Pulmonary artery endothelial cell (primary cell): ENCODE measurements at places on chromosomes 6 and 20.

DNA sequence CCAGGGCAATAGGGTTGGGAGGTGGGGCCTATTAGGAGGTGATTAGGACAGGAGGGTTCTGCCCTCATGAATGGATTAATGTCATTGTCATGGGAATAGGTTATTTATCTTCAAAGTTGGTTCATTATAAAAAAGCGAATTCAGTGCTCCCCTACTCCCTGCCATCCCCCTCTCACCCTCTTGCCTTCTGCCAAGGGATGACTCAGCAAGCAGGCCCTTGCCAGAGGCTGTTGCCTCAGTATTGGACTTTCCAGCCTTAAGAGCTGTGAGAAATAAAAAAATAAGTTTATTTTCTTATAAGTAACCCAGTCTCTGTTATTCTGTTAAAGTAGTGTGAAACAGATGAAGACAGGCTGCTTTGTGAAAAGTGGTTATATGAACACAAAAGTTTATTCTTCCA, 381.1 kb upstream of the ZFP64 start:
- DNase-seq: no peak

- DNase-seq: no peak
These were observed 346.8 kb upstream of the CNR1 start for GRCh38 chr6:88512951-88513350.

DNA sequence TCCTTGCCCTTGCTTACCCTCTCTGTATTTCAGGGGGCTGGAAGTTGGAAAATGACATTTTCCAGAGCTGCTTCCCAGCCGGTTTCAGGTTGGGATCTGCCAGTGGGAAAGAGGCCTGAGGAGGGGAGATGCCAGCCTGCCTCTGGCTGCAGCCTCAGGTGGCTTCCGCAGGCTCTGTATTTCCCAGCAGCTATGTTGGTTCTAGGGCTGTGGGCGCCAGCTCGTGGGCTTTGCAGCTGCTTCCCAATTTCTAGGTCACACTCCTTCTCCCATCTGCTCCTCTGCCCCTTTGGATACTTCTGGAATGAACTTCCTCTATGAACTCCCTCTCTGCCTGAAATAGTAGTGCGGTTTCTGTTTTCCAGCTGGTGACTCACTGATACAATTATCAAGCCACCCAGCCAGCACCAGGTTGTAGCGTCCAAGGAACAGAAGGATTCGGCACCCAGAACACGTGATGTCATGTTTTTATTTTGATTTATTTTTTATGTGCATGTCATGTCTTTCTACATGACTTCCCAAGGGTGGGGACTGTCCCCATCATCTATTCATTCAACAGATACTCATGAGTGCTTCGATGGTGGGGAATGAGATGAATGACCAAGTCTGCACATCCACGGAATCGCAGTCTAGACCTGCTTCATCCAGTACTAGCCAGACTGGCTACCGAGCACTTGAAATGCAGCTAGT, 38.0 kb downstream of the TGM2 start:
- DNase-seq: no peak

GRCh38 chr6:6039946-6040509, 33.3 kb upstream of the NRN1 start:
- DNase-seq: no peak

DNA sequence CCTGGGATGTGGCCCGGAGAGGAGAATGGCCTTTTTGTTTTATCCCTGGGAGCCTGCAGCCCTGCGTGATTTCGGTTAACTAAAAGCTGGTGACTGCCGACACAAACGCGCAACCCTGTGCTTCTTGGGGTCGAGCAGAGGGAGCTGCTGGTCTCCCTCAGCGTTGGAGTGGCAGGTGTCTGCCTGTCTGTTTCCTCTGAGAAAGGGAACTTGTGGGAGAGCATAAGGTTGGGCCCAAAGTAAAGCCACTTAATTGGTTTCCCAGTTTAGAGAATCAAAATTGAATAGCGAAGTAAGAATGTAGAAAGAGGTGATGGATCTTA, 500 bp downstream of the LTV1 start:
- no peak for DNase-seq

- no peak for DNase-seq
These were observed 64.0 kb upstream of the APCDD1L start for GRCh38 chr20:58579069-58579818.

DNA sequence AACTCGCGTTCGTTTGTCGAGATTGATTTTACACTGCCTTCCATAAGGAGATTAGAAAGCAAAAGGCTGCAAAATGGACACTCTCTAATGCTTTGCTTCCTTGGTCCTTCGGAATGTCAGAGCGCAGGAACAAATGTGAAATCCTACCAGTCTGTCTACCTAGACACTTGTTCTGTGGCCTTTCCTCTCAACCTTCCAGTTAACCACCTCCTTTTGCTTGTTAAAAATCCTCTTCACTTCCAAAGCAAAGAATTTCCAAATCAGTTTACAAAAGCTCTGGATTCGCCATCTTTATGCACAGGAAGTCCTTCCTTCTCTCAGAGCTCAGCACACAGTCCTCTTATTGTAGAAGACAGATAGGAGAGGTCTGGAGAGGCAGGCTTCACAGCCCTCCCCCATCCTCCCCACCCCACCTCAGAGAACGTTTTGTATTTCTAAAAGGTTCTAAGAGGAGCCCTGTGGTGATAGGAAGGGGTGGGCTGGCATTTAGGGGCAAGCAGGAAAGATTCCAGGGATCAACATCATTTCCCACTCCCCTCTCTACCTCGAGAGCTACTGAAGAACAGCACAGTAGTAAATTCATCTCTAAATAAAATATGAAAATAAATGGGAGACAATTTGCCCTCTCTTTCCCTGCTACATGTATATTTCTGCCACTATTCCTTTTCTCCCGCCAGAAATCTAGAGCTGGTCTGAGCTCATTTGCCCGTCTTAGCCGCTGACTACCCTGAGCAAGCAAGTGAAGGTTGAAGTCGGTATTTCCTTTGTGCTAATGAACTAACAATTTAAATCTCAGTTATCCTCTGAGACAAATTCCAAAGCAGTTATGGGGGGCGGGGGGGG, 18.9 kb downstream of the TFAP2A start:
- DNase-seq: no peak

- DNase-seq: no peak
These were observed 69.0 kb upstream of the CNKSR3 start for GRCh38 chr6:154579485-154579884.

- DNase-seq: no peak
These were observed 79.1 kb downstream of the EYA2 start for GRCh38 chr20:46973766-46974165.

GRCh38 chr6:35439308-35439707, 12.8 kb upstream of the FANCE start:
- no peak for DNase-seq

DNA sequence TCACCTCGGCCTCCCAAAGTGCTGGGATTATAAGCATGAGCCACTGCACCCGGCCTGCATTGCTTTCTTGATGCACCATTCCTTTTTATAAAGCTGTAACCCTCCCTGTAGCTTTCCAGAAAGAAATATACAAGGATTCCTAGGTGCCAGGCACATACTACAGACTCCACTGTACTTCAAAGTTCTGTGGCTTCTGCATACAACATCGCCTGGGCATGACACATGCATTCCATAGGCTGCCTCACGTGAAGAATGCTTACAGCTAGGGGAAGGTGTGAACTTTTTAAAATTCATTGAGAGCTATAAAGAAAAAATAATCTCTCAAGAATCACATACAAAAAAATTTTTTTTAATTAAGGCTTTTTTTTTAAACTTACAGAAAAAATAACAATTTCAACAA, 50.2 kb downstream of the TRAM2 start:
- DNase-seq: no peak

- DNase-seq: no peak
These were observed 15.4 kb downstream of the RAMACL start for GRCh38 chr6:166570929-166571713.

- DNase-seq: no peak
These were observed 95.4 kb upstream of the TENT5A start for GRCh38 chr6:81847866-81848265.

DNA sequence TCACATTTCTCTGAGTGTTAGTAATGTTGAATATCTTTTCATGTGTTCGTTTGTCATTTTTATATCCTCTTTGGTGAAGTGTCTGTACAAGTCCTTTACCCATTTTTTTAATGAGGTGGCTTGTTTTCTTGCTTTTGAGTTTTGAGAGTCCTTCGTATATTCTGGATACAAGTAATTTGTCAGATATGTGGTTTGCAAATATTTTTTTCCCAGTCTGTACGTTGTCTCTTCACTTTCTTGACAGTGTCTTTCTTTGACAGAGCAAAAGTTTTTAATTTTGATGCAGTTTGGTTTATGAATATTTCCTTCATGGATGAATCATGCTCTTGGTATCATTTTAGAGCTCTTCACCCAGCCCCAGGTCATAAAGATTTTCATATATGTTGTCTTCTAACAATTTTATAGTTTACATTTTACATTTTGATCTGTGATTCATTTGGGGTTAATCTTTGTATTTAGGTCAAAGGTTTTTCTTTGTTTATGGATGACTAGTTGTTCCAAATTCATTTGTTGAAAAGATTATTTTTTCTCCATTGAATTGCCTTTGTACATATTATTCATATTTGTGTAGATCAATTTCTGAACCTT, 152.5 kb downstream of the MRPL14 start:
- DNase-seq: no peak

- no peak for DNase-seq
These were observed 38.3 kb downstream of the SIRPA start for GRCh38 chr20:1933465-1933870.

GRCh38 chr20:9185511-9185910, 116.6 kb downstream of the PLCB4 start:
- DNase-seq: no peak

- no peak for DNase-seq
These were observed 22.9 kb downstream of the SERPINB6 start for GRCh38 chr6:2948228-2949025.

DNA sequence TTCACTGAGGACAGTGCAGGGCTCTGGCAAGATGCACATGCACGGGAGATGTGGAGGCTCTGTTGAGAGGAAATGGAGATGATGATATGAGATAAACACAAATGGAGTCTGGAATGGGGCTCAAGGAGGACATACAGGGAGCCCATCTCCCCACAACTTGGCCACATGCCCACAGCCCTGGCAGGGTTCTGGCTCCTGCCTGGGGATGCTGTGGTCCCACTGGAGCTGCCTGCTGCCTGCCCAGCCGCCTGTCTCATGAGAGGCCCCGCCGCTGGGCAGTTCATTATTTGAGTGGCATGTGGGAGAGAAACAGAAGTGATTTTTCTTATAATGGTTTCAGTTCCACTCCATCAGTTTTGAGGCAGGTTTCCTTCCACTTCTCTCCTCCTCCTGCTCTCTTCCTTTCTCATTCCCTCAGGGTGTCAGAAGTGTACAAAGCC, 133.6 kb upstream of the TRAF3IP2 start:
- no peak for DNase-seq

DNA sequence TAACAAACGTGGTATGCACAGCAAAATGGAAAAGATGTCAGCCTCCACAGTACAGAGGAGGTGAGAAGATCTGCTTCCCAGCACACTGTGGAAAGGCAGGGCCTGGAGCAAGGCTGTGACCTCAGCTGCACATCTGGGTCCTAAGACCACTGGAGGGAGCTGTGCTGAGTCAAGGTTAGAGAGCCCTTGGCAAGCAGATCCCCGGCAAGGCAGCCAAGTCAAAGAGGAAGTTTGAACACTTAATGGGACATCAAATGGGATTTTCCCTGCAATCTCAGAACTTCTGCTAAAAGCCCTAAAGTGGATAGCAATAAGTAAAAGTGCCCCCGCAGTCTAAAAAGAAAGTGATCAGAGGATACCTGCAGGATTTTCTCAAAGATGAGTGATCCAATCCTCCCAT, 39.5 kb downstream of the UNC5CL start:
- DNase-seq: peak; percentile 20

DNA sequence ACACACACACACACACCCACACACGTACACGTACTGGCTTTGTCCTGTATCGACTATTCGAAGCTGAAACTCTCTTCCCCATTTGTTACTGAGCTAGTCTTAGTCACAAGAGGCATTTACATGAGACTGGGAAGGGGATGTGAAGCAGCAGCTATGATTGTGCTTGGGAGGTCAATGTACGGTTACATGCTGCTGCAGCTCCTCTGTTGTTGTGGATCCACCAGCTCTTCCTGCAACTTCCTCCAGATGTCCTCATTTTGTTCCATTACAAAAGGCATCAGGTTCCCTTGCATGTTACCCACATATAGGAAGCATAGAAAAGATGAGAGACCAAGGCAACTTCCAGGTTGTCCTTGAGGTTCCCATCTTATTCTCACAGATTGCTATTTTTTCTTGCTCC, 612.4 kb upstream of the IMPG1 start:
- DNase-seq: no peak

GRCh38 chr20:51125780-51126179, 102.9 kb upstream of the KCNG1 start:
- no peak for DNase-seq

DNA sequence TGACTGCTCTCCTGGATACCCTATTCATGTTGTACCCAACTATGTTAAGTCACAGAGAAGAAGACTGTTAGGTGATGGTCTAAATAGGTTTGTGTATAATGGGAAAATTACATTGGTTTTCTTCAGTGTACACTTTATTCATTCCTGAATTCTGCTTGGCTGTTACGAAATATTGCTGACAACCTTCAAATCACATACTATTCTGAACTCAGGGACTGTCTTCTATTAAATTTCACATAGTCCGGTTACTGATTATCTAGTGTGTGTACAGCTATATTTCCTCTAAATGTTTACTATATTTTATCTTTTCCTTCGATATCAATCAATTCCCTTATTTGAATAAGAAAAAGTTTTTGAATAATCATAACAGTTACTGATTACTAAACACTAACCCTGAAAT, 1090.3 kb upstream of the CITED2 start:
- no peak for DNase-seq
